Muscle of leg (tissue), 16 donors: ENCODE measurements at places on chromosomes 12 and 14. TPM values are rescaled to one million over a fixed set of nuclear protein-coding genes. Genes with fewer than 3 reads are reported as not detected.

GRCh38 chr12:124484067-124484466 lies 83.3 kb downstream of the NCOR2 start:
- peaks cover 78% of the 10 kb centered on the region for H3K36me3 ChIP-seq
- peaks cover 61% of the 10 kb centered on the region for H3K4me1 ChIP-seq
- DNase-seq: no peak

DNA sequence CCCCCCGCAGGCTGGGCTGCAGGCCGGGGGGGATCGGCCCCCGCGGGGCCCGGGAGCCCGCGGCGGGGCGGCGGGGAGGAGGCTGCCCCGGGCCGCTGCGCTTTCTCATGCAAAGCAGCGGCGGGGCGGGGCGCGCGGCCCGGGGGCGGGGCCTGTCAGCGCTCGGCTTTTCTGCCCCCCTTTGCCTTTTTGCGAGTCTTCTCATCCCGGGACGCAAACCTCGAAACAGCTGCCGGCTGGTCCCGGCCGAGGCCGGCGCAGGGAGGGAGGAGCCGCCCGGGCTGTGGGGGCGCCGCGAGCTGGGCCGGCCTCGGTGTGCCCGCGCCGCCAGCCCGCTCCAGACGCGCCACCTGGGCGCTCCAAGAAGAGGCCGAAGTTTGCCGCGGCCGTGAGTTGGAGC lies at the start of gene FZD10:
Gene FZD10, plus strand, starts transcription at position 198 of the 400 bp plus-strand sequence. CDS start 479 bp downstream, outside the sequence.
- H3K36me3 ChIP-seq: peaks cover 3% of the 10 kb centered on the region
- H3K4me1 ChIP-seq: peaks cover 48% of the 10 kb centered on the region
- H3K27ac ChIP-seq: peak within 1 kb of the TSS; percentile 59
- peaks cover 62% of the 10 kb centered on the region for H3K27me3 ChIP-seq

DNA sequence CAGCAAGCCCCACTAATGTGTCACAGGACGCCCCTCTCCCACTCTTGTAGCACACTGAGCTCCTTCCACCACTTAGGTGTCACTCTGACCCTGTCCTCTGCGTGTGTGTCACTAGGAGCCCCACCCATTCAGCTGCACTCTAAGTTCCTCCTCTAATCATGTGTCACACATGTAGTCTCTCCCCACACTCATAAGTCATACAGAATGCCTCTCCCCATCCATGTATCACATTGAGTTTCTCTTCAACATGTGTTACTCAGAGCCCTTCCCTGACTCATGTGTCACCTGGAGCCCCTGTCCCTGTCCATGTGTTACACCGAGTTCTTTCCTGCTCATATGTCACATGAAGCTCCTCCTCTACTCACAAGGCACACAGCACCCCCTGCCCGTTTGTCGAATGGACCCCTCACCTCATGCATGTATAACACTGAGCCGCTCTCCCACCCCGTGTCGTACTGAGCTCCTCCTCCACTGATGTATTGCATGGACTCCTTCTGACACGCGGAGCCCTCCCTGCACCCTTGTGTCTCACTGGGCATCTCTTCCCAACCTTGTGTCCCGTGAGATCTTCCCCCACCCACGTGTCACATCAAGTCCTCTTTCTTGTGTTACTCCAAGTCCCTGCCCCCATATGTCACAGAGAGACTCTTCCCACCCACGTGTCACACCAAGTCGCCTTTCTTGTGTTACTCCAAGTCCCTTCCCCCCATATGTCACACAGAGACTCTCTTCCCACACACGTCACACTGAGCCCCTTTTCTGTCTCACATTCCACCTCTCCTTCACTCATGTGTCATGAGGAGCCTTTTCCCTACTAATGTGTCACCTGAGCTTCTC lies 31.0 kb downstream of the RTL1 start:
- H3K27me3 ChIP-seq: no peaks in the 10 kb centered on the region
- H3K27ac ChIP-seq: peak overlapping the region; percentile 77
- no peak overlapping the region for H3K4me3 ChIP-seq
- H3K4me1 ChIP-seq: peaks cover 25% of the 10 kb centered on the region

DNA sequence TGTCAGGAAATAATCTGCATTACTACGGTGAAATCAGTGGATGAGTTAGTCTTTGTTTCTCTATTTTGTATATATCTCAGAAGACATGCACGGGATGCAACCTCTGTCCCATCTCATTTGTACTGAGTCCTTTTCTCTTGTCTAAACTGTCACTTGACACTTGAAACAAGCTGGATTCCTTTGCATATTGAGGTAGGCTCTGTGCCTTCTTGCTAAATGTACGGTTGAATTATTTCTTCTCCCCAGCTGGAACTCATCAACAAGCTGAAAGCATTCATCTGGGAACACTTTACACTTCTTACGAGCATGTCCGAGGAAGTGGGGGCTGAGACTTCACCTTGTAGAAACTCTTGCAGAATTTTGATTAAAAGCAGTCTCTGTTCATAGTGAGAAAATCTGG lies 119.5 kb downstream of the VEZT start:
- H3K36me3 ChIP-seq: no peaks in the 10 kb centered on the region
- no peak overlapping the region for H3K4me3 ChIP-seq
- H3K27me3 ChIP-seq: no peaks in the 10 kb centered on the region
- H3K27ac ChIP-seq: no peak overlapping the region

DNA sequence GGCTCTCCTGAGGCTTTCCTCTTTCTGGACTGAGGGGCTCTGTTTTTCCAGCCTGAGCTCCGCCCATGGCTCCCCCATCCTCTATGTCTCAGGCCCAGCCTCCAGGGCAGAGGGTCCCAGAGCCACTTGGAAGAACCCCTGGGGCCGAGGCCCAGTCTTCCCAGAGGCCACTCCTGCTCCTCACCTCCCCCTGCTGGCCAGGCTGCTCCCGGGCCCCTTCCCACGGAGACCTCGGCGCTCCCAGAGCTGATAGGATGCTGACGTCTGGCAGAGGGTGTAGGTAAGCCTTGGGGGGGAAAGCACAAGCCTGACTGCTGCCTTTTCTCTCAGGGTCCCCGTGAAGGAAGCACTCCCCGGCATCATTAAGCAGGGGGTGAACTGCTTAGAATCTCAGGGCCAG lies 51.4 kb downstream of the ERH start:
- DNase-seq: no peak
- no peaks in the 10 kb centered on the region for H3K27me3 ChIP-seq
- no peak overlapping the region for H3K4me3 ChIP-seq
- no peaks in the 10 kb centered on the region for H3K36me3 ChIP-seq
- H3K27ac ChIP-seq: no peak overlapping the region

DNA sequence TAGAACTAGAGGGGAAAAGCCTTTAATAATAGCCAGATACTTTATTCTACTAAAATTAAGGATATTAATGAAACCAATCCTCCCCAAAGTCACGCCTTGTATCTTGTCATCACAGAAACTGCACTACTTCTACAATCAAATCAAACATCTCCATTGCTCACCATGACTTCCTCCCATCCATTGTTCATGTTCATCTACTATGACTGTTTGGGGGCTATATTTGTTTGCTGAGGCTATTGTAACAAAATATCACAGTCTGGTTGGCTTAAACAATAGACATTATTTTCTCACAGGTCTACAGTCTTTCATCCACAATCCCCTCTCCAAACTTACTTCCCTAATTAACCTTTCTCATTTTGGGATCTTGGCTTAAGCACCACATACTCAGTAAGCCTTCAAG lies 193.6 kb upstream of the FSCB start:
- no peaks in the 10 kb centered on the region for H3K4me1 ChIP-seq
- H3K27me3 ChIP-seq: no peaks in the 10 kb centered on the region
- no peak overlapping the region for H3K27ac ChIP-seq
- DNase-seq: no peak
- no peak overlapping the region for H3K4me3 ChIP-seq

DNA sequence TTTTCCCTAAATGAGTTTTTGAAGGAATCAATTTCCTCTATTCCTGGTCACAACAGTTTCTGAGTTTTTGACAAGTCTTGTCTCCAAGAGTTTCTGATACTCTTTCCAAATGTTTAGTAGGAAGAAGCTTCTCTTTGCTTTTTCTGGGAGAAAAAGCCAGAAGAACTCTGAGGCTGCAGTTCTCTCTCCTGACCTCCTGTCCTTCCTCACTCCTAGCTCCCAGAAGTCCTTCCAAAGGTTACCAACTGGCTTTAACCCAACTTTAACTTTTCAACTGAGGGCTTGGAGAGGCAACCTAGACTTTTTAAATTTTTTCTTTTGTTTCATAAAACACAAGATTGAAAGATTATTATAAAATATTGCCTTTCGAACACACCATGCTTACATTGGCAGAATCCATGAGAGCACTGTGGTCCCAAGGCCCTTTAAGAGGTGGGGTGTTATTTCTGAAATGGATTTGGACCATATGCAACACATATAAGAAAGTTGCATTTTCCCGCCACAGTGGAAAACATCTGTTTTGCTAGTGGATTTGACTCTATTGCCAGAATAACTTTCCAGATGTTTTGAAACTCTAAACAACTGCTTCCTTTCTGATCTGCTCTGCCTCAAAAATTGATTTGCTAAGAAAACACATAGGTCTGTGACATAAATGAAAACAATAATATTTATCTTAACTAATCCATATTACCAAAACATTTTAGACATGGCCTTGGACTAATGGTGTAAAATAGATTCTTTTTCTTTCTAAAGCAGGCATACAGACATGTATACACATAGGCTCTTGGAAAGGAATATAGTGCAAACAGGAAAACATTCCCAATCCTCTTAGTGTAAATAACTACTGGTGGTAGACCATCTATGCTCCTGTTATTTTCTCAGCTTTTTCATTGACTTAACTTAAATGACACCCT lies 22.3 kb upstream of the EPS8 start:
- peak; percentile 98 for DNase-seq
- no peak overlapping the region for H3K4me3 ChIP-seq
- H3K27me3 ChIP-seq: no peaks in the 10 kb centered on the region
- peak overlapping the region; percentile 84 for H3K27ac ChIP-seq
- peaks cover 3% of the 10 kb centered on the region for H3K4me1 ChIP-seq

DNA sequence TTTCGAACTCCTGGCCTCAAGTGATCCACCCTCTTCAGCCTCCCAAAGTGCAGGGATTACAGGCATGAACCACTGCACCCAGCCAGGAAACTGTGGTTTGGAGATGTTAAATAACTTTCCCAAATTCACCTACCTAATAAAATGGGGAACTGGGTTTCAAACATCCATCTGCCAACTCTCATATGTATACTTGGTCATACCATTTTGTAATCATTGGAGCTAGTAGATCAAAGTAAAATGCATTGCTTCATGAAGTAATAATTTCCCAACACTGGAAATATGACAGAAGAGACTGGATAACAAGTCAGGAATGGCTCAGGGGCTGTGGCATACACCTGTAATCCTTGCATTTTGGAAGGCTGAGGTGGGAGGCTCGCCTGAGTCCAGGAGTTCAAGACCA lies 5.3 kb upstream of the HECTD1 start:
- H3K27me3 ChIP-seq: no peaks in the 10 kb centered on the region
- DNase-seq: no peak
- peaks cover 8% of the 10 kb centered on the region for H3K4me1 ChIP-seq
- H3K27ac ChIP-seq: no peak overlapping the region
- H3K4me3 ChIP-seq: no peak overlapping the region

DNA sequence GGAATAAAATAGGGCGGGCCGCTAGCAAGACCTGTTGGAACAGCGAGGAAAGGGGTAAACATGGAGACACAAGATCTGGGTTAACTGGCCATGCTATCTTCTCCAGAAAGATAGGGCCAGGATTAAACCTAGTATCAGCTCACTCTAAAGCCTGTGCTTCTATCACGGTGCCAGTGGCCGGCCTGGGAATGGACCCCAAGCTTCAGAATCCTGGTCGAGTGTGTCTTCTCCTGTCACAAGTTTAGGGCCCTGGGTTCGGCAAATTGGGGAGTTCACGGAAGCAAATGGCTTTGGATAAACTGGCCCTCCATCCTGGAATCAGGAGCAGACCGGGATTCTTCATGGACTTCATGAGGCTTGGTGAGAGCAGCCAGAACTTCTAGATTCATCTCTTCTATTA lies 82.2 kb downstream of the LGMN start:
- H3K4me3 ChIP-seq: no peak overlapping the region
- H3K27me3 ChIP-seq: no peaks in the 10 kb centered on the region
- no peak for DNase-seq
- H3K27ac ChIP-seq: peak overlapping the region; percentile 62
- H3K4me1 ChIP-seq: peaks cover 18% of the 10 kb centered on the region

DNA sequence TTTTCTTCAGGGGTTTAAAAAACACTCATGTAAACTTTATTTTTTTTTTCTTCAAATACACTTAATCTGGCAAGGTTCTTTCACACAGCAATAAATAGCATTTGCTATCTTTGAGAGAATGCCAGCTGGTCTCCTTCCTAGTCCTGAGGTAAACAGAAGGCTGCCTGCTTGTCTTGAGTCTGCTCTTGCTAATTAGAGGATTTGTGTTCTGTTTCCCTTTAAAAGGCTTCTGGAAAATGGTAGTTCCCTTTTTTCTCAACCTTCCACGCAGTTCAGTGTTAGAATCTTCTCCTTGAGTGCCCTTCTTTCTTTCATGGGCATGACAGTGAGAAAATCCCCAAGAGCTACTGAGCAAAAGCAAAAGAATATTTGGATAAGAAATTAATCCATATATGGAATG lies 92.3 kb upstream of the DCN start:
- H3K4me3 ChIP-seq: no peak overlapping the region
- peak; percentile 95 for DNase-seq
- H3K36me3 ChIP-seq: no peaks in the 10 kb centered on the region
- H3K27me3 ChIP-seq: no peaks in the 10 kb centered on the region
- H3K4me1 ChIP-seq: peaks cover 3% of the 10 kb centered on the region

DNA sequence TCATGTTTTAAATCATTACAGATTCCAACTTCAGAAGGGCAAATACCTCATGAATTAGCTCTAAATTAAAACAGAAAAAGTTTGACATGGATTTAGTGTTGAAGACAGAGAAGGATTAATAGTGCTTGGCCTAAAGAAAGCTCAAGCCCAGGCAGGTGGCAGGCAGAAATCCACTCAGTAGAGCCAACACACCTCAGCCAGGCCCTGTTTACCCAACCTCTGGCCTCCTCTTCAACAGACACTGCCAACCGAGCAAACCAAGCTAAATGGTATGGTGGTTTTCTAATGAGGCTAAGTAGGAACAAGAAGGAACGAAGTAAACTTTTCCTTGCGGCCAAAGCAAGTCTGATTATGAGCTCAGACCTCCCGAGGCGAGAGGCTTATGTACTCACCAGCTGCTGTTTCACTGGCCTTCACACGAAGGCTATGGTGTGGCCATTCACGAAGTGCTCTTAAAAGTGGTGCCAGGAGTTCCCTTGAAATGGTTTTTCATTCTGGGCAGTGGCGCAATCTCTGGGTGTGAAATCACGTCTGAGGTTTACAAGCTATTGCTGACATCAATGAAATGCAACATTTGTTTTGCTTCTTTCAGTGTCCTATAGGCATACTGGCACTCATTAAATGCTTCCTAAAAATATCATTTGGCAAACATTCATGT lies 124.1 kb upstream of the LGR5 start:
- no peaks in the 10 kb centered on the region for H3K36me3 ChIP-seq
- H3K4me1 ChIP-seq: peaks cover 4% of the 10 kb centered on the region
- H3K27me3 ChIP-seq: no peaks in the 10 kb centered on the region
- H3K4me3 ChIP-seq: no peak overlapping the region
- H3K27ac ChIP-seq: no peak overlapping the region
- DNase-seq: peak; percentile 40

- DNase-seq: no peak
- no peaks in the 10 kb centered on the region for H3K36me3 ChIP-seq
- no peak overlapping the region for H3K4me3 ChIP-seq
- H3K27ac ChIP-seq: no peak overlapping the region
Observed at GRCh38 chr14:91111443-91111842, 2.4 kb upstream of the DGLUCY start.

- no peak overlapping the region for H3K4me3 ChIP-seq
- no peaks in the 10 kb centered on the region for H3K36me3 ChIP-seq
- H3K27ac ChIP-seq: no peak overlapping the region
- DNase-seq: no peak
- H3K4me1 ChIP-seq: no peaks in the 10 kb centered on the region
Observed at GRCh38 chr12:8638951-8639350, 23.7 kb downstream of the MFAP5 start.

The JDP2 gene
- total RNA-seq: 45.0 TPM

The ZNF740 gene
- total RNA-seq: 19.0 TPM

The MDGA2 gene
- total RNA-seq: 0.35 TPM

The C12orf42 gene
- 1.7 TPM for total RNA-seq

The SPTB gene
- 126 TPM for total RNA-seq

The RSRC2 gene
- 62.1 TPM for total RNA-seq

The NINJ2 gene
- 3.2 TPM for total RNA-seq

The TAS2R46 gene
- 1.6 TPM for total RNA-seq
